Fibroblast of skin of right quadriceps (primary cell): ENCODE measurements at places on chromosomes 2 and 18.

GRCh38 chr2:176121190-176122051 lies 1.1 kb upstream of the HOXD9 start:
- DNase-seq = no peak

- DNase-seq = no peak
Observed at GRCh38 chr2:54569745-54570301, 113.7 kb downstream of the SPTBN1 start.

DNA sequence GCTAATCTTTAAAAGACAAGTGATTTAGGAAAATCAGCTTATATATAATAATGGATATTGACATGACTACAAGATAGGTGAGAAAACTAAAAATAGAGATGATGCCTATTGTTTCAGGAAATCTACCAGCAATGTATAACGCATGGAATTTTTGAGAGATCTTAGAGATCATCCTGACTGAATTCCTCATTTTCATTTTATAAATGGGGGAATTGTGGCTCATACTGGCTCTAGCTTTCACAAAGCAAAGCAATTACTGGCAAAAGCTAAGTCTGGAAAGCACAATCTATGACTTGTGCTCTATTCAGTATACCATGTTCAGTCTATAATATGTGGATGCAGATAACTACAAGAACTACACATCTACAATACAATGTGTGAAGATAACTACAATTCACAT lies 51.9 kb upstream of the FANCL start:
- DNase-seq = no peak

- DNase-seq = no peak
Observed at GRCh38 chr2:63982335-63982734, 36.9 kb downstream of the VPS54 start.

GRCh38 chr2:203809084-203809521 lies 58.5 kb upstream of the CTLA4 start:
- DNase-seq = peak; percentile 72

DNA sequence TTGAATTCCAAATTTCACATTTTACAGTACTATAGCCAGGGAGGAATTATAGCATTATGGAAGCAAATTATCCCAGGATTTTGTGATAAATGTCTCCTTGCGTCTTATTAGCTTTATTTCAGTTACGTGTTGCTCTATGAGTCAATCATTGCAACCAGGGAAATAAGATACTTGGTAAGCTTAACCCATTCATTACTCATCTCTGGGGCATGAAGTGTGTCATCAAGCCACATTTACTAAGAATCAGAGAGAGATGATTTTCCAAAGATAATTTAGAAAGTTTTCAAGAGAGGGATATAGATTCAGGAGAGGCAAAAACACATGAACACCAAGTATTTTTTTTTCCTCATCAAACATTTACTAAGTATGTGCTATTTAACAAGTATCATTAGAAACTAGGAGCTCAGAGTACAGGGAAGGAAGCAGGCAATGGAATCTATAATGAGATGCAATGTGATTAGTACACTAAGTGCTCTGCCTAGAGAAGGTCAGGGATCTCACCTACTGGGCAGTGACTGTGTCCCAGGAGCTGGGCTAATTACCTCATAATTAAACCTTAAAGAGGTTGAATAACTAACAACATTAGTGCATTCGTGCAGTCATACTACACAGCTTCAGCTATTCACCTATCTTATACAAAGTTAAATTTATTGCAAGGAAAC lies 217.8 kb upstream of the NXPH2 start:
- peak; percentile 82 for DNase-seq

DNA sequence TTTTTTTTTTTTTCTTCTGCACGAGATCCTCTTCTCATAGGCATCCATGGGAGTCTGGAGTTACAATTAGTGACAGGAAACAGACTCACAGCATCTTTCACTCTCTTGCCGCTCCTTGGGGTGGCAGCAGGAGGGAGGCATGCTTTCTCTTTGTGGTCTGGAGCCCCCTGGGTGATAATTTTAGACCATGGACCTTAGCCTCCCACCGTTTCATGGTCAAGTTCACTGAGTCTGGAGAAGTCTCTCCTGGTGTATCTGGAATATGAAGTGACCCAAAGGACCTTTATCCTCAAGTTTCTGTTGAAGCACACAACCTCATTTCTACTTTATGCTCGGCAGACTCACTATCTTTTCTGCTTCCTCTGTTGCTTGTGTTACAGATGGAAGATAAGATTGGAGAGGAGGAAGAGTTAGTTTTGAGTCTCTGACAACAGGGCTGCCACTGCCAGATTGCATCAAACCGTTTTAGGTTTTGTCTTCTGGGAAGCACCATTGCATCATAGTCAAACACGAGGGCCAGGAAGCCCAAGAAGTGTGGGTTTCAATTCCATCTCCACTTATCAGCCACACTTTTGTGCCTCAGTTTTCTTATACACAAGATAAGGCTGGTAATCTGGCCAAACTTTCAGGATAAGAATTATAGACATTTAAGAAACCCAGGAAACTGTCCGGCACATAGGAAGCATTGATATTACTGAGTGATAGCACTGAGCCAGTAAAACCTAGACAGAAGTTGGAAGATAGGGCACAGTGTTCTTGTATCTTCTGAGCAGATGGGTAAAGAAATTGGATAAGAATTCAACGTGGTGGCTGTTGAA lies 62.3 kb downstream of the ADCYAP1 start:
- DNase-seq = no peak

DNA sequence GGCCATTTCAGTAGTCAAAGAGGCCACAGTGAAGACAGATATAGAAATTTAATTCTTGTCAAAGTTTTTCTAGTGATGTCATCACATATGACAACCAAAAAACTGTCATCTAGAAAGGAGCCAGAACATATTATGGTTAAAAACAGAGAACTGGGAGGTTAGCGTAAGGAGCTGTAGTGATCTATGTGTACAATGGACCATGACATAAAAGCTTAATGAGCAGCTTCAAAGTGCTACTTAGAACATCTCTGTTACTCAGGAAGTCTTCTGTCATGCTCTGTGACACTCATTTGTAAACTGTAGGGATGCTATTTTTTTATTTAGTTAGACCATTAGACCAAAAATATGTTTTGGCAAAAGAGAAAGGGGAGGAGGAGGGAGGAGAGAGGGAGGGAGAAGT lies 57.3 kb downstream of the CMPK2 start:
- DNase-seq = no peak

- no peak for DNase-seq
Observed at GRCh38 chr18:78820161-78820834, 159.3 kb upstream of the SALL3 start.

DNA sequence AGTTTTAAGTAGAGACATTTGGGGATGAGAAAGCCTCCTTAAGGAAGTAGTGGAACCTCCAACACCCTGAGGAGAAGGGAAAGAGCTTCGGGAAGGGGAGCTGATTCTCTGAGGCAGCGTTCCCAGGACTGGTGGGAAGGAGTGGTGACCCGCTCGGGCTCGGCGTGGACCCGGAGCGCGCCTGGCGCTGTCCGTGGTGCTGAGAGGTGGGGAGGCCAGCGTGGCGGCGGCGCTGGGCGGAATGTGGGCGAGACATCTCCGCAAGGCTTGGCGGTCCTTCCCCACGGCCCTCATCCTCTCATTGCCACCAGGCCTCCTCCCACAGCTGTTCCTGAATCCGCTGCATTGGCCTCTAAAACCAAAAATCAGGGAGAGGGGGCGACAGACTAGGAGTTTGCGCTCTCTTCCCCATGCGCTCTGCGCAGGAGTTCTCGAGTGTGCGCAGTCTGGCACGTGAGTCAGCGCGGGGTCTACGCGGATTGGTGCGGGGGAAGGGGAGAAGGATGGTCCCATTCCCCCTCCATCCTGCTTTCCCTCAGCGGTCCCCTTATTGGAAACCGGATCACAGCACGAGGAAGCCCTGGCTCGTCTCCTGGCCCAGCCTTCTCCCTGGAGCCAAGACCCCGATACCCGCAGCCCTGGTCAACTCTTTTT lies 857 bp downstream of the RESP18 start:
- DNase-seq = peak; percentile 18

GRCh38 chr2:216181351-216181750 lies 72.2 kb downstream of the XRCC5 start:
- no peak for DNase-seq

DNA sequence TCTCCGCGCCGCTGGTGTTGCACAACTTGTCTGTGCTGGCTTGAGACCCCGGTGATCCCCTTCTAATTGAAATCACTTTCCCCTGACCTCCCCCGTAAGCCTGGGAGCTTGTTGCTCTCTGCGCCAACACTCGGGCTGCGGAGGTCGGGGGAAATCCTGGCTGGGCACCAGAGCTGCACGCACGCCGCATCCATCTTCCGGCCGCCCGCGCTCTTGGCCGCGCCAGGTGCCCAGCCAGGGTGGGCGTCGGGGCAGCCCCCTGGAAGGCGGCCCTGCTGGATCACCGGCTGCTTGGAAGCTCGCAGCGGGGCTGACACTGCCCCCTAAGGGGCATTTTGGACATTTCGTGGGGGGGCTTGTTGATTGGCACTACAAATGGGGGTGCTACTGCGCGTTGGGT lies 280.3 kb upstream of the SKOR2 start:
- DNase-seq = no peak

DNA sequence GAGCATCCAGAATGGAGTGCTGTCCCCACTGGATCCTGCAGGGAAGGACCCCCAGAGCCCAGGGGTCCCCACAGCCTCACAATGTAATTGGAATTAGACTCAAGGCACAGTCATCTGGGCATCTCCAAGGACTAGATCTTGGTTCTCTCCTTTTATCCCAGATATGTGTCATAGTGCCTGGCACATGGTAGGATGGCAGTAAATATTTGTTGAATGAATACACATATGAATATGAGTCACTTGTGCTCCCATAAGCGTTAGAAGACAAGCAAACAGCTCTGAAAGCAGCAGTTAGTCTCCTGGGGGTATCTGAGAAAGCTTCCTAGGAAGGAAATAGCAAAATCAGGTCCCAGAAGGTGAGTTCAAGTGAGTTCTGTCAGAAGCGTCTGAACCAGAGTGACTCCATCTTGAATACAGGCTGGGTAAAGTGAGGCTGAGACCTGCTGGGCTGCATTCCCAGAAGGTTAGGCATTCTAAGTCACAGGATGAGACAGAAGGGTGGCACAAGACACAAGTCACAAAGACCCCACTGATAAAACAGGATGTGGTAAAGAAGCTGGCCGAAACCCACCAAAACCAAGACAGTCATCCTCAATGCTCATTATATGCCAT lies 234.1 kb upstream of the ID2 start:
- peak; percentile 68 for DNase-seq

DNA sequence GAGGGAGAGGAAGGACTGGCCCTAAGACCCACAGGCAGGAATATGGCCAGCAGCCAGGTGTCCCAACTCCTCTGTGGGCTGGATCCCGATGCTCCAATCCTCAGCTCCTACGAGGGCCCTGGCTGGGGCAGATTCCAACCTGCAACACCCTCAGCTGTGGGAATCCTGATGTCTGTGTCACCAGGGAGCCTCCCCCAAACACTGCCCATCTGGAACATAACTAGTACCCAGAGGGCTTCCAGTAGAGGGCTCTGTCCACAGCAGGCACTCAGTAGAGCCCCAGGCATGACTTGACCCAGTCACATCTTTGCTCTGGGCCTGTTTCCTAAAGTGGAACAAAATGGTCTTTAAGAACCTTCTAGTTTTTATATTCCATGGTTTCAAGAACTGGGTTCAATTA lies 20.6 kb upstream of the LOXHD1 start:
- no peak for DNase-seq

DNA sequence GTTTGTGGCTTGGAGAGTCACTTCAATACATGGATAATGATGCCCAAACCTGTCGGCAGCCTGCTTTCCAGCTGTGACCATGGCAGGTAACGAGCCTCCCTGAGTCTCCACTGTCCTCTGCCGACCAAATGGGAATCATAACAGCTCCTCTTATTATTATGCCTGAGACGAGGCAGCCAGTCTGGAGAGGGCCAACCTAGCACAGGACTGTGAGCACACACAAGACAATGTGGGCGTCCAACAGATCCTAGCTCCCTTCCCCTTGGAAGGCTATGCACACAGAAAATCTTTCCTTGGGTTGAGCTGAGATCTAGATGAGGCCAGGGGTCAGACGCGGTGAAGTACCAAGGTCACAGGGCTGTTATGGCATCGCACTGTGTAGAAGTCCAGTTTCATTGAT lies 890 bp upstream of the SLC4A3 start:
- no peak for DNase-seq

- DNase-seq = no peak
Observed at GRCh38 chr2:2547451-2547850, 216.4 kb upstream of the MYT1L start.

GRCh38 chr18:10559553-10560451 lies 34.0 kb downstream of the NAPG start:
- no peak for DNase-seq
